Right ventricle myocardium superior (tissue), 1 donor: ENCODE measurements at places on chromosomes 4 and X. TPM values are rescaled to one million over a fixed set of nuclear protein-coding genes. Genes with fewer than 3 reads are reported as not detected.

- no peak for DNase-seq
These were observed 68.3 kb downstream of the CRMP1 start for GRCh38 chr4:5824635-5825034.

DNA sequence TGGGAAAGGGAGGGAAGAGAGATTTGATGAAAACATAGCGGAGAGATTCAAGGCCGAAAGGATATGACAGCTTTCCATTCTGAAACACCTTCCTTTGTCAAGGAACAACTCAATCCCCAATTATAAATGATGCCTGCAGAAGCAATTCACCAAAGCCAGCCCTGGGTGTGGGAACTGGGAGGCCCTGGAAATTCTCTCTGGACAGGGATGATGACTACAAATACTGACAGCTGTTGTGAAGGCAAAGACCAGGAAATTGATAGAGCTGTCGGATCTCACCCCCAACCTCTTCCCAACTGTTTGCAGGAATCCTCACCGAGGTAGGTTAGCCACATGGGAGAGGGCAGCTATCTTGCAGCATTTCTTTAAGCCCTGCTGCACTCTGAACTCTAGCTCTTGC is 54.3 kb downstream of the CCDC149 start:
- no peak for DNase-seq

The CXCR3 gene
- total RNA-seq, result 0.22 TPM

DNA sequence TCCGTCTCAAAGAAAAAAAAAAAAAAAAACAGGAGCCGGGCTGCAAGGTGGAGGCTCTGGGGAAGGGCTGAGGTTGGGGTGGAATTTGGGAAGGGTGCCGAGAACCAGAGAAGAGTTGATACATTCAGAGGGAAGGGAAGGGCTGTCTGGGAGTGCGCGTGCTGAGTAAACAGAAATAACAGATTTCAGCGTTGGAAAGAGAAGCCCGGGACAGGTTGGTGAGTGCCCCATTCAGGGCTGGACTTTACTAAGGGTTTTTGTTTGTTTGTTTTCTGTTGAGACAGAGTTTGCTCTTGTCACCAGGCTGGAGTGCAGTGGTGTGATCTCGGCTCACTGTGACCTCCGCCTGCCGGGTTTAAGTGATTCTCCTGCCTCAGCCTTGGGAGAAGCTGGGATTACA is 1.7 kb upstream of the IL3RA start:
- peak; percentile 19 for DNase-seq

GRCh38 chr4:135724421-135724820 is 1522.8 kb upstream of the PABPC4L start:
- DNase-seq, result no peak

DNA sequence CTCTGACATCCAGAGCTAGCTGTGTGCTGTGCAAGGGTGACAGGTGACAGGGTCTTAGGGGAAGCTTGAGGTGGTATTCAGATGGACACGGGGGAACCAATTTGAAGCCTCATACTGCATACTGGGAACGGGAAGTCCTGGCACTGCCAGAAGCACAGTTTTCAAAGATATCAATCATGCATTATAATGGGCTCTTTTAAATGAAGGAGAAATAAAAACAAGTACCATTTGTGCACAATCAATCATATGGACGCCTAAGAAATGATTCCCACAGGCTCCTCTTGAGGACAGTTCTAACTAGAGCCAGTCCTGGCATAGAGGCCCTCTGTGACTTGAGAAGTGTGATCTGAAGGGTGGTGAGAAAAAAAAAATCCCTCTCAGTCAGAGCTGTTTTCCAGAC is 50.9 kb downstream of the TSC22D3 start:
- DNase-seq, result no peak

The SPIN4 gene
- total RNA-seq, result 0.70 TPM

DNA sequence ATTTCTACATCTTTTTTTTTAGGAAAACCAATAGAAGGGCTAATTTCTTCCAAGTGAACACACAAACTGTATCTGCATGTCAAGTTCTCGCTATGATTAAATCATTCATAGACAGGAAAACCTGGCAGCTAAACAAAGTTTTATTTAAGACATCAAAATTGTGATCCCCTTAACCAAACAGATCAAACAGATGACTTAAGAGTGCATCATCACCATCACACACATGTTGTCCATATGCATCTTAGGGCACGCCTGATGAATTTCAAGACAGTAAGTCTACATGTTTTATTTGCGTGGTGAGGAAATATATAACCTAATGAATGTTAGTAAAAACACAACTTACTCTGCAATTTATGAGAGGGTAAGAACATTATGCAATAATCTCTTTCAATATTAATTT is 317.0 kb upstream of the ANXA10 start:
- DNase-seq, result no peak

- no peak for DNase-seq
These were observed 38.0 kb upstream of the SPARCL1 start for GRCh38 chr4:87567191-87567590.

GRCh38 chr4:113051361-113051760 is 1.9 kb downstream of the ANK2 start:
- no peak for DNase-seq

DNA sequence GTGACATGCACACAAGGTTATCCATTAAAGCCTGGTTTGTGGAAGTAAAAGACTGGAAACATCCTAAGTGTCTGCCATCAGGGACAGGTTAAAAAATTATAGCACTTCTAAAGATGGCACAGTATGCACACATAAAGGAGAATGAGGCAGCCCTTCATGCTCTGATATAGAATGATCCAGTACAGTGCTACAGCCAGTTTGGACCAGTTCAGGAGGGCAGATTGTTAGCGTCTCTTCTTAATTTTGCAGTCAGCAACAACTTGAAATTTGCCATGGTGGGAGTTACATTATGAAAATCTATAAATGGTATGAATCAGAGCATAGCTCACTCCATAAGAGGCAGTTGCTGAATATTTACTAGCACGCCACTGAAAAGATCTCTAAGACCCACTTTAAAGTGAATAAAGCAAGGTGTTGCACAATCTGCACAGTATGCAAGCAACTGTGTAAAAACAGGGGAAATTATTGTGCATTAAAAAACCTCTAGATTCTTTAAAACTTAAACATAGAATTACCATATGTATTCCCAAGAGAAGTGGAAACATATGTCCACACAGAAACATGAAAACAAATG is 20.3 kb upstream of the SOD3 start:
- DNase-seq, result no peak

DNA sequence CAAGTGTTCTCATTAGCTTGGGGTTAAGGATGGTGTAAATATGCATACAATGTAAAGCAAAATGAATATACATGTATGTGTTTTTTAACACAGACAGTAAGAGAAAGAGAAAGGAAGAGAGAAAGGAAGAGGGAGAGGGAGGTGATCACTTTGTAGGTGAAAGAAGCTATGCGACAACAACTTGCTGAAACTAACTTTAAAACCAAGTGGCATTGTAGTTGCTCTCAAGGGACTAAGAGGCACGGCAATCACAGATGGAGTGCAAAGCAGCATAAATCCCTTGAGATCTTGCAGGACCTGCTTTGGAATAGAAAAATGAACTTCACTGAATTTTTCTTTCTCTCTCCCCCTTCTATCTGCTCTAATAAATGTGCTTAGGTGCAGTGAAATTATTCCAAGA is 1665.0 kb upstream of the TENM3 start:
- no peak for DNase-seq
